ENCODE measurements at places on chromosomes 11 and 22.

DNA sequence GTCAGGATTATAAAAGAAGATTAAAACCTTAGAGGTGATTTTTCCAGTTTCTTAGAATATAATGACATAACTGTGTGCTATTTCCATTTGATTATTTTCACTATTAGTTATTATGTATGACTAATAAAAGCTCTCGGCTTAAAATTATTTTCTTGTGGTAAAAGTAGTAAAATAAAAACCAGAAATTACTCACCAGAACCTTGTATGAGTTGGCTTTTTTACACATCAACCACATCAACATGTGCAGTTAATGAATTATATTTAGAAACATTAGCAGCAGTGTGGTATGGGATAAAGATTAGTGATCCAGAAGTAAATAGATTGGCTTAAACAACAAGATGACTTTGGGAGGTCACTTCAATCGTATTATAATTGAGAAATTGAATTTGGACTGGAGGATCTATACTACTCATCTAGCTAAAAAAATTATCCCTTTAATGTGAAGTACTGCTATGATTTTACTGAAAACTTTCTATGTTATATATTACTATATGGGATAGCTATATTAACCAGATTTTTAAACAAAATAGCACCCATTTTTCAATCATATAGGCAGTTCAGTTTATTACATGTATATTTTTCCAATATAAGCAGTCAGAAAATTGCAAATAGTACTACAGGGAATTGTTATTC, 2.8 kb upstream of the BCO2 start:
- DNase-seq = no peak

DNA sequence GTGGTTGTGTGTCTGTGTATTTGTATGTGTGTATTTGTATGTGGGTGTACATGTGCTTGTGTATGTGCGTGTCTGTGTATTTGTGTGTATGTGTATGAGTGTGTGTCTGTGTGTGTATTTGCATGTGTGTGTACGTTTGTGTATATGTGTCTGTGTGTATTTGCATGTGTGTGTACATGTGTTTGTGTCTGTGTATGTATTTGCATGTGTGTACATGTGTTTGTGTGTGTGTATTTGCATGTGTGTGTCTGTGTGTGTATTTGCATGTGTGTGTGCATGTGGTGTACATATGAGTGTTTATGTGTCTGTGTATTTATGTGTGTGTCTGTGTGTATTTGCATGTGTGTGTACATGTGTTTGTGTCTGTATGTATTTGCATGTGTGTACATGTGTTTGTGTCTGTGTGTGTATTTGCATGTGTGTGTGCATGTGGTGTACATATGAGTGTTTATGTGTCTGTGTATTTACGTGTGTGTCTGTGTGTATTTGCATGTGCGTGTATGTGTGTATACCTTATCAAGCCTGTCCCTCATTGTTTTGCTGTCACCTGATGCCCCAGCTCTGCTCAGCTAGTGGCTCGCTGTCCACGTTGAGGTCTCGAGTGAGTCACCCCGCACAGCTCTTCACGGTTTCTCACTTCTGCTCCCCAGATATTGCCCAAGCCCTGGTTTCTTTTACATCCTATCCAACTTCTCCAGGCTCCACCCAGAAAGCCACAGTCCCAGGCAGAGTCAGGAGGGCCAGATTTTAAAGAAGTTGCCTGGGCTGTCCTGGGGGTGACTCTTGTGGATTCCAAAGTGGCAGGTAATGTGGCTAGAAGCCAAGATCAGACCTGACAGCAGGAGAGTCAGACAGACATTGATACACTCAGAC, 15.2 kb downstream of the MB start:
- no peak for DNase-seq

DNA sequence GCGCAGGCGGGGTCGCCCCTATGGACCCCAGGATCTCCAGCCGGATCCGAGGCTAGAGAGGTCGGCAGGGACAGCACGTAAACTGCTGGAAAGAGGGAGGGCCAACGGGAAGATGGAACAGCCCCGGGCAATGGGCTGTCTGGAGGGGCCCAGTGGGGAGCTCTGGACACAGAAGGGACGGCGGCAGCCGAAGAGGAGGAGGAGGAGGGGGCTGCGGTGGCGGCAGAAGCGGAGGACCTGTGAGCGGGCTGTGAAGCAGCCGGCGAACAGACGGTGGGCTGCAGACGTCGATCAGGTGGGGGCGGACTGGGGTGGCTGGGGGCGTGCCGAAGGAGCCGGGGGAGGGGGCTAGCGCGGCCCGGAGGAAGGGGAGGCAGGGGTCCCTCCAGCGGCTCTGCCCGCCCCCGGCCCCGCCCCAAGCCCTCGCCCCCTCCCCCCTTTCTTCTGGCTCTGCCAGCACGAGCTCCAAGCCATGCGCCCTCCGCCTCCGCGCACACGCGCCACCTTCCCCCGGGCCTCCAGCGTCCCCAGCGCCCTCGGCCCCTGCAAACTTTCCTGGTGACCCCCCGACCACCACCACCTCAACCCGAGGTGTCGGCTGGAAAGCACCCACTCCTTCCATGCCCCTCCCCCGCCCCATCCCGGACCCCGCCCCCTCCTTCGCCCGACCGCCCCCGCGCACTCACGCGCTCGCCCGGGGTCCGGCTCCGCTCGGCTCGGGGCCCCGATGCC, 432 bp downstream of the TNKS1BP1 start:
- DNase-seq = peak; percentile 6

DNA sequence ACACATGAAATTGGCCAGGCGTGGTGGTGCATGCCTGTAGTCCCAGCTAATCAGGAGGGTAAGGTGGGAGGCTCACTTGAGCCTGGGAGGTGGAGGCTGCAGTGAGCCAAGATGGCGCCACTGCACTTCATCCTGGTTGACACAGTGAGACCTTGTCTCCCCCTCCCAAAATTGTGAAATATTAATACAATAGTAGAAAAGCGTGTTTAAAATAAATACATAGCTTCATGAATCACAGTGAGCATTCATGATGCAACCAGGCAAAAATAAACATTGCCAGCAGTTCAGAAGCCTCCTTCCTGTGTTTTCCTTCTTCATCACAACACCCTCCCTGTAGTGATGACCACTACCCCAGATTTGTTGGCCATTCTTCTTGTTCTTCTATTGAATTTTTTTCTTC, 4.3 kb upstream of the TEAD1 start:
- DNase-seq = no peak

DNA sequence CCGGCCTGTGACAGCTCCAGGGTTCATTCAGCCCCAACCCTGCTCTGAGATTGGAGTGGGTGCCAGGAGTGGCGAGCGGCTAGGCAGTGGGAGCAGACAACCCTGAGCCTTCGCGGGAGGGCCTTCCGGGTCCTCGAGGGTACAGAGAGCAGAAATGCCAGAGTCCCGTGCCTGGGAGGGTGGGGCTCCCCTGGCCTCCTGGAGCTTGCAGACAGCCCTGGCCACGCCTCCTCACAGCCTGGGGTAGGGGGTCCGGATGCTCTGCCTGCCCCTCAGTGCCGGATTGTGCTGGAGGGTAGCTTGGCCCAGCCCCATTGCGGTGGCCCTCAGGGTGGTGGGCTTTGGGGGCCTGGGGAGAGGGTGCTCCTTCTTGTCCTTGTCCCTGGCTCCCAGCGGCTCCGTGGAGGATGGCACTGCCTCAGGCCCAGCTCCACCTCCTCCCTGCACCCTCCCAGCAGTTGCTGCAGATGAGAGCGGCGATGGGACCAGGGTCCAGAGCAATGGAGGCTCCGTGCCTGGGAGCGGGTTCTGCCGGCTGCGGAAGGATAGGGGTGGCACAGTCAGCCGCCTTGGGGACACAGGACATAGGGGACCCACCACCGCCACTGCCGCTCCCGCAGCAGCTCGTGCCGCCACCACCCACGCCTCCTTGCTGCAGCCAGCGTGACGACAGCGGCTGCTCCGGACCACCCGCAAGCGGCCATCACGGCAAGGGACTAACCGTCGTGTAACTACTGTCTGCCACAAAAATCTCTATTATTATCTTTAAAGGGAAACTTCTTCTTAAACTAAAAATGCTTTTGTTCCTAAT, 34.9 kb upstream of the OR10G7 start:
- no peak for DNase-seq

GRCh38 chr11:14566331-14567063, 46.3 kb upstream of the PSMA1 start:
- DNase-seq = no peak

GRCh38 chr22:46122511-46122971, 27.8 kb upstream of the PPARA start:
- peak; percentile 52 for DNase-seq

DNA sequence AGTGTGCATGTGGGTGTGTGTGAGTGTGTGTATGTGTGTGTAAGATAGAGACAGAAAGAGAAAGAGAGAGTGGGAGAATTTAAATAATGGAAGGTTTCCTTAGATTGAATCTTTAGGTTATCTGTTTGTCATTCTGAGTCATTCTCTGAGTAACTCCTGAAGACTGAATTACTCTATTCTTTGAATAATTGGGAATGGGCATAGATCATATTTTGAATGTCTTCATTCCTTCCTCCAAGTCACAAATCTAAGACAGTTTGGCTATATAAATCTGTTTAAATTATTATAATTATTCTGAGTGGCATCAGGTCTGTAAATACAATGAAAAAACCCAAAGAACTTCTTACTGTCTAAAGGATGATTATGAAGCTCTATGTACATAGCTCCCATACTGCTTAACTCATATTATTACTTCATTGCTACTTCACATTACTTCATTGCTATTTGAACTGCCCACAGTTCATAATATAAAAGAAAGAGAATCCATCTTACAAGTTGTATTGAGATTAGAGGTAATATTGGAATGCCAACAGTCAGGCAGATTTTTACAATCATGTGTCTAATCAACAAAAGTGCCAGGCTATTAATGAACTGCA, 346.6 kb upstream of the CCDC179 start:
- no peak for DNase-seq

DNA sequence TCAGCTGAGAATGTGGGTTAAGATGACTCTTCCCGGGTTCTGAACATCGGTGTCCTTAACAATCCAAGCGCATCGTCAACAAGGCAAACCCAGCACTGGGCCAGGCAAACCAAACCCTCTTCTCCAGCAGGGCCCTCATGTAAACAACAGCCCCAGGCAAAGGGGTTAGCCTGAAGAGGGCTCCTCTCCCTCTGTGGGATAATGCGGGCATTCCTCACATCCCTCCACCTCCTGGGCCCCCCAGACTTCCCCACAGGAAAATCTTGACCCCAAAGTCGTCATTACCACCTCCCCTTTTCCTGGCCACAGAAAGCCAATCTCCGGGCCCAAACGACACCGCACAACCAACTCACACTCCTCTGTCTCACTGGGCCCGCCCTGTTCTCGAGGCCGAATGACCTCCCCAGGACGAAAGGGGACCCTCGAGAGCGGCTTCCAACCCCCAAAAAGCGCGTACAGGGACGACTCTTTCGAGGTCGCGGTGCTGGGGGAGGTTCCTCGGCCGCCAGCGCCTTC, 566 bp downstream of the DDB1 start:
- no peak for DNase-seq

DNA sequence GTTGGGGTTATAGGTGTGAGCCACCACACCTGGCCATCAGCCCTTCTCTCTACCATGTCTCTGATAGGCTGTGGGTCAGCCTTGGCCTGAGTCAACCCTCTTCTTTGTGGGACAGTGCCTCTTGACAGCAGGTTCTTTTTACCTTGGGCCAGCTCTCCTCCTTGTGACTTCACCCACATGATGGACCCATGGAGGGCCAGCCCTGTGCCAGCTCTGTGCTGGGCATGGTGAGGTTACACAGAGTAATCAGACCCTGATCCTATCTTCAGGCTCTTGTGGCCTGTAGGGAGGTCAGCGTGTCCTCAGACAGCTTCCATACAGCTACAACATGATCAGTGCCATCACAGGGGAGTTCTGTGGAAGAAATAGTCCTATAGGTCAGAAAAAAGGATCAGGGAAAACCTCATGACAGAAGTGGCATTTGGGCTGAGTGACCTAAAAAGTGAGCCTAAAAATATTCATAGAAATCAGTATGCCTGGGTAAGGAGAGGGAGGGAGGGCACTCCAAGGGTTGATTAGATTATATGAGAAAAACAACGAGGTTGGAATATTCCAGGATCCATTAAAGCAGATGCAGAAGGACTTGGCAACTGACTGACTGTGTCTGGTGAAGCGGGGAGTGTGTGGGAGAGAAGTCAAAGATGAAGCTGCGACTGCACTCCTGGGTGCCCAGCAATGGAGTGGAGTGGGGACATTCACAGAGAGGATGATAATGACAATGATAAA, 17.1 kb downstream of the OTOG start:
- DNase-seq = no peak

Measured in activated T-helper 1 cell treated with anti-CD3 and anti-CD28 coated beads, Interleukin-2, amount 50 U/mL, for 16 hours (primary cell).